ENCODE measurements at places on chromosomes 1 and 21. TPM values are rescaled to one million over a fixed set of nuclear protein-coding genes. Genes with fewer than 3 reads are reported as not detected.
A peak's percentile ranks its signal among the peaks of the same experiment; 100 is the strongest.

DNA sequence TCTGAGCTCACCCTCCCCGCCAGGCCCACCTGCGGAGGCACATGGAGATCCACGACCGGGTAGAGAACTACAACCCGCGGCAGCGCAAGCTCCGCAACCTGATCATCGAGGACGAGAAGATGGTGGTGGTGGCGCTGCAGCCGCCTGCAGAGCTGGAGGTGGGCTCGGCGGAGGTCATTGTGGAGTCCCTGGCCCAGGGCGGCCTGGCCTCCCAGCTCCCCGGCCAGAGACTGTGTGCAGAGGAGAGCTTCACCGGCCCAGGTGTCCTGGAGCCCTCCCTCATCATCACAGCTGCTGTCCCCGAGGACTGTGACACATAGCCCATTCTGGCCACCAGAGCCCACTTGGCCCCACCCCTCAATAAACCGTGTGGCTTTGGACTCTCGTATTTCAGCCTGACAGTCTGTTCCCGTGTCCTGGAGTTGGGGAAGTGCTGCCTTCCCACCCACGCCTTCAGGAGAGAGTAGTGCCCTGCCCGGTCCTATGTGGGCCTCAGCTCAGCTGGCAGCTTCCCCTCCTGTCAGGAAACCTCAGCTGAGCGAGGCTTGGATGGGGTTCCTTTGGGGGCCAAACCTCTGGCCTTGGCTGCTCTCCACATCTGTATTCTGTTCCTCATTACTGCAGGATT lies 9.2 kb downstream of the ZBTB48 start:
- H3K27me3 ChIP-seq: no peaks in the 10 kb centered on the region
- H3K27ac ChIP-seq: no peak overlapping the region
- H3K4me1 ChIP-seq: peaks cover 60% of the 10 kb centered on the region
- H3K4me3 ChIP-seq: no peak overlapping the region
- no peak for DNase-seq

DNA sequence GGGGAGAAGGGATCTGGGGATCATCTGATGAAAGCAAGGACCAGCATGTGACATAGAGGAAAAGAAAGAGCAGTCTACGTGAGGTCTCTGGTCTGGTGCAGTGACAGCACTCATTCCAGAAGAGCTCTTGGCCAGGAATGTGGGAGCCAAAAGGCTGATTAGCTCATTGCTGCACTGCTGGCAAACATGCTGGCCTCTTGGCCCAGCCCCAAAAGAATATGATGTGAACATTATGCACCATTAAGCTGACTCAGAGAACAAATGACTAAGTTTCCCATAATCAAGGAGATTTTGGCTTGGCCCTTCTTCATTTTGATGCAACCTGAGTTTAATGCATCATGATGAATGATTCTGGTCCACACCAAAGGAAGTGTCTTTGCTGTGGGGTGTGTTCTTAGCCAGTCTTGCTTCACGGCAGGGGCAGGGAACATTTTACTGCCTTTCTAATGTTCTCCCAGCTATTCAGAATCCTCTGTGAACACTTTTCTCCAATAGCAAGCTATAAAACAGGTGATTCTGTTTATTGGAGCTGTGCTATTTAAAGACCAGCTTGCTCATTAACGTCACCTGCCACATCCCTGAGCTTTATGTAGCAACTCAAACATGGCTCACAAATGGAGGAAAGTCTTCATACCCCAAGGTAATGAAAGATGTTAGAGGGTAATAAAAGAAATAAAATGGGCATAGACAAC lies 55.1 kb downstream of the PCBP3 start:
- H3K4me3 ChIP-seq: no peak overlapping the region
- no peaks in the 10 kb centered on the region for H3K27me3 ChIP-seq
- peaks cover 13% of the 10 kb centered on the region for H3K4me1 ChIP-seq
- no peaks in the 10 kb centered on the region for H3K36me3 ChIP-seq

GRCh38 chr1:247465796-247466195 lies 7.9 kb upstream of the OR2B11 start:
- H3K36me3 ChIP-seq: no peaks in the 10 kb centered on the region
- no peak for DNase-seq
- no peaks in the 10 kb centered on the region for H3K27me3 ChIP-seq
- H3K4me1 ChIP-seq: no peaks in the 10 kb centered on the region
- H3K27ac ChIP-seq: no peak overlapping the region
- no peak overlapping the region for H3K4me3 ChIP-seq

GRCh38 chr1:111888740-111889376 lies 100.6 kb downstream of the KCND3 start:
- no peaks in the 10 kb centered on the region for H3K36me3 ChIP-seq
- no peak overlapping the region for H3K4me3 ChIP-seq
- no peak overlapping the region for H3K27ac ChIP-seq
- H3K27me3 ChIP-seq: peaks cover 6% of the 10 kb centered on the region

DNA sequence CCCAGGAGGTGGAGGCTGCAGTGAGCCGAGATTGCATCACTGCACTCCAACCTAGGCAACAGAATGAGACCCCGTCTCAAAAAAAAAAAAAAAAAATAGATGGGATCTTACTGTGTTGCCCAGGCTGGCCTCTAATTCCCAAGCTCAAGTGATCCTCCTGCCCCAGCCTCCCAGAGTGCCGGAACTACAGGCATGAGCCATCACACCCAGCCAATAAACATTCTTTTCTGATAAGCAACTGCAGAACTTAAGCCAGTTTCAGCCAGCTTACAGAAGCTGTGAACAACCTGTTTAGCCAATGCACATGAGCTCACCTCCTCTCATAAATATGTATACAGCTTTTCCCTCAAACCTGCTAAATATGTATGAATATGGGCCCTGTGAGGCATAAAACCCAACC lies 3.1 kb upstream of the MIIP start:
- H3K36me3 ChIP-seq: peaks cover 16% of the 10 kb centered on the region

- H3K27ac ChIP-seq: no peak overlapping the region
- peaks cover 20% of the 10 kb centered on the region for H3K27me3 ChIP-seq
- H3K4me3 ChIP-seq: no peak overlapping the region
- no peak for DNase-seq
These were observed 42.7 kb downstream of the OLIG1 start for GRCh38 chr21:33112681-33113080.

- H3K4me3 ChIP-seq: no peak overlapping the region
- DNase-seq: peak; percentile 71
- peak overlapping the region; percentile 37 for H3K27ac ChIP-seq
- H3K4me1 ChIP-seq: peaks cover 86% of the 10 kb centered on the region
These were observed 30.0 kb upstream of the EPS8L3 start for GRCh38 chr1:109793486-109794318.

DNA sequence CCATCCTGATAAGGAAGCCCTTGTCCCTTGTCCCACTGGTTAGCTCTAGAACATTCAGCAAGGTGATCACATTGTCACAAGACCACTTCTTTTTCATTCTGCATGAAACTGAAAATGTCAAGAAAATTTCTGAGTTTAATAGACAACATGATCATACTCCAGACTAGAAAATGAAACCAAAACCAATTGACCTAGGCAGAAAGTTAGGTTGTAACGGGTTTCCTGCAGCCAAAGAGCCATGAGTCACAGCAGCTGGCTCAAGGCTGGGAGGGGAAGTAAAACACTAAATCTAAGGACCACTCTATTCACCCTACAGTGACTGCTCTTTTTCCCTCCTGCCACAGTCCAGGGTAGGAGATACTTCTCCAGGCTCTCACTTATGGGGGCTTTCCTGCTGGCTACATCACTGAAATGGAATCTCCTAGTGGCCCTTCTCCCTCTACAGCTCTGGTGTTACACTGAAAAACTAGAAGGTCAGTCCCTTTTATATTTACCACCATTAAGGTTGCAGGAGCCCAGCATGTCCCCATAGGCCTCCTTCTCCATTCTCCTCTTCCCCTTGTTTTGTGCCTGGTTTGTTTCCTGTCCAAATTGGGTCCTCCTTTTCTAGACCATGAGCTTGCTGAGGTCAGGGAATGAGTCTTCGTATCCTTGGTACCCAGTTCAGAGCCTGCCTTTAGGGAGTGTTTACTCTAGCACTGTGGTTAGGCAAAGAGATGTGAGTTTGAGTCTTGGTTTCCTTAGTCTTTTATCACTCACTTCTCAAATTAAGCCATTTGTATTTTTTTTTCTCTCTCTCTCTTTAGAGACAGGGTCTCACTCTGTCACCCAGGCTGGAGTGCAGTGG lies 236.5 kb upstream of the JUN start:
- H3K4me3 ChIP-seq: peak overlapping the region; percentile 46
- H3K27ac ChIP-seq: peak overlapping the region; percentile 54
- H3K36me3 ChIP-seq: no peaks in the 10 kb centered on the region
- H3K27me3 ChIP-seq: no peaks in the 10 kb centered on the region
- H3K4me1 ChIP-seq: peaks cover 24% of the 10 kb centered on the region
- DNase-seq: peak; percentile 33

DNA sequence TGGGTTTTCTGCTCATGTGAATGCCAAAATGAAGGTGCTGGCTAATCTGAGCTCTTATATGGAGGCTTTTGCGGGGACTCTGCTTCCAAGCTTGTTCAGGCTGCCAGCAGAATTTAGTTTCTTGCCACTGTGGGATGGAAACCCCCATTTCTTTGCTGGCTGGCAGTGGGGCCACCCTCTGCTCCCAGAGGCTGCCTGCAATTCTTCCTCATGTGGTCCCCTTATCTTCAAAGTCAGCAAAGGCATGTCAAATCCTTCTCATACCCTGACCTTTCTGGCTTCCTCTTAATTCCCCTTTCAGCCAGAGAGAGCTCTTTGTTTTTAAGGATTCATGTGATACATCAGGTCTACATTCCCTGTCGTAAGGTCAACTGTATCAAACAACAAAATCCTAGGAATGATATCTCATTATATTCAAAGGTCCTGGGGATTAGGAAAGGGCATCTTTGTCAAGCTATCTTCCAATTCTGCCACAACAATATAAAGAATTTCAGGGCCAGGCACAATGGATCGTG lies 5.2 kb upstream of the GPR161 start:
- H3K27ac ChIP-seq: no peak overlapping the region
- peaks cover 2% of the 10 kb centered on the region for H3K27me3 ChIP-seq
- no peak overlapping the region for H3K4me3 ChIP-seq
- DNase-seq: no peak
- H3K4me1 ChIP-seq: peaks cover 11% of the 10 kb centered on the region
- H3K36me3 ChIP-seq: no peaks in the 10 kb centered on the region

GRCh38 chr1:117268535-117269455 lies 58.1 kb upstream of the VTCN1 start:
- no peaks in the 10 kb centered on the region for H3K36me3 ChIP-seq
- DNase-seq: no peak
- H3K27me3 ChIP-seq: no peaks in the 10 kb centered on the region
- no peak overlapping the region for H3K27ac ChIP-seq
- no peaks in the 10 kb centered on the region for H3K4me1 ChIP-seq
- no peak overlapping the region for H3K4me3 ChIP-seq

The ABCA4 gene
- total RNA-seq: not detected

The NBPF6 gene
- total RNA-seq: not detected

GRCh38 chr1:89952605-89953130 lies 42.2 kb upstream of the ZNF326 start:
- no peaks in the 10 kb centered on the region for H3K27me3 ChIP-seq
- no peak overlapping the region for H3K27ac ChIP-seq
- H3K4me1 ChIP-seq: peaks cover 11% of the 10 kb centered on the region
- H3K36me3 ChIP-seq: no peaks in the 10 kb centered on the region
- no peak for DNase-seq
- no peak overlapping the region for H3K4me3 ChIP-seq

- H3K4me1 ChIP-seq: peaks cover 5% of the 10 kb centered on the region
- peaks cover 14% of the 10 kb centered on the region for H3K27me3 ChIP-seq
- H3K4me3 ChIP-seq: no peak overlapping the region
- no peak overlapping the region for H3K27ac ChIP-seq
- DNase-seq: no peak
- H3K36me3 ChIP-seq: no peaks in the 10 kb centered on the region
These were observed 58.9 kb upstream of the CTTNBP2NL start for GRCh38 chr1:112337028-112337531.

GRCh38 chr1:6208723-6209660 lies 3.1 kb downstream of the RNF207 start:
- peaks cover 37% of the 10 kb centered on the region for H3K27me3 ChIP-seq
- no peaks in the 10 kb centered on the region for H3K36me3 ChIP-seq
- H3K4me1 ChIP-seq: peaks cover 41% of the 10 kb centered on the region
- H3K27ac ChIP-seq: no peak overlapping the region
- peak overlapping the region; percentile 34 for H3K4me3 ChIP-seq
- DNase-seq: peak; percentile 20

- no peaks in the 10 kb centered on the region for H3K27me3 ChIP-seq
- DNase-seq: no peak
- H3K4me3 ChIP-seq: no peak overlapping the region
- no peaks in the 10 kb centered on the region for H3K36me3 ChIP-seq
- no peak overlapping the region for H3K27ac ChIP-seq
These were observed 477.1 kb downstream of the LMO4 start for GRCh38 chr1:87805666-87806378.

DNA sequence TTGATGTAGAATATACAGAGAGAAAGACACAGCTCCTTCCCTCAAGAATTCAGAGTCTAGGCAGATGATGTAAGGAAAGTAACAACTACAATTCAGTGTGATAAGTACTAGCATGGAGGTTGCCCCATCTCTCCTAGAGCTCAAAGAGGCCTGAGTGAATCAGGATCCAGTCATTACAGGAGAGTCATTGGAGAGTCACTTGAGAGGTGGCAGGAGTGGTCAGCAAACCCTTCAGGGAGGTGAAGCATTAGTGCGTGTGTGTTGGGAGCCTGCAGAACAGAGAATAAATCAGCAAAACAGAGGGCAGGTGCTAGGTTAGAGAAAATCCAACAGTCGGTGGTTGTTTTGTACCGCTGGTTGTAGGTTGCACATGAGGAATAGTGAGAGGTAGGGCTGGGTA lies 46.1 kb downstream of the GRIK1 start:
- no peaks in the 10 kb centered on the region for H3K36me3 ChIP-seq
- no peak for DNase-seq
- H3K27me3 ChIP-seq: no peaks in the 10 kb centered on the region
- H3K4me3 ChIP-seq: no peak overlapping the region
- H3K4me1 ChIP-seq: no peaks in the 10 kb centered on the region

GRCh38 chr1:86971778-86972177 lies 57.3 kb downstream of the HS2ST1 start:
- no peak overlapping the region for H3K4me3 ChIP-seq
- no peak for DNase-seq
- no peak overlapping the region for H3K27ac ChIP-seq
- H3K4me1 ChIP-seq: no peaks in the 10 kb centered on the region

DNA sequence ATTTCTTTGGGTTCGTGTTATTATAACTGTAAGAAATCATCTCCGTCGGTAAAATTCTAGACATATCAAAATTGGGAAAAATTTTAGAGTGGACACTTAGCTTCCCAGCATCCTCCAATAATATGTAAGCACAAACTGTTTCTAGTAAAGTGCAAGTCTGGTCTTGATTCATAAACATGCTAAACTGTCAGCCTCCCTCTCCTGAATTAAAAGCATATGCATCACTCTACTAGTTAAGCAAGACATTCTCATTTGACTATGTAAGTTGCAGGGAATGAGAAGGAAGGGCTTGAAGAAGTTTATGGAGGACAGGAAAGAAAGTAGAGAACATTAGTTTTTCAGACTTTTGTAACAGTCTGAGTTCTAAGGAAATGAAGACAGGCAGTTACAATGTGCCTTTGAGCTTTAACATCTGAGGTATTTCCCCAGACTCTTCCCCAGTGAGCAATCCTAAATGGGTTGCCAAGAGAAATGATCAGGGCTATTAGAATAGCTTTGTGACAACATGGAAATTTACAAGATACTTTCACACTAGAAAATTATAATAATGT lies 90.0 kb downstream of the TYW3 start:
- H3K4me1 ChIP-seq: no peaks in the 10 kb centered on the region
- no peak overlapping the region for H3K27ac ChIP-seq
- DNase-seq: no peak
- no peaks in the 10 kb centered on the region for H3K27me3 ChIP-seq
